Choroid plexus epithelial cell (primary cell): ENCODE measurements at places on chromosomes 3 and 15.

DNA sequence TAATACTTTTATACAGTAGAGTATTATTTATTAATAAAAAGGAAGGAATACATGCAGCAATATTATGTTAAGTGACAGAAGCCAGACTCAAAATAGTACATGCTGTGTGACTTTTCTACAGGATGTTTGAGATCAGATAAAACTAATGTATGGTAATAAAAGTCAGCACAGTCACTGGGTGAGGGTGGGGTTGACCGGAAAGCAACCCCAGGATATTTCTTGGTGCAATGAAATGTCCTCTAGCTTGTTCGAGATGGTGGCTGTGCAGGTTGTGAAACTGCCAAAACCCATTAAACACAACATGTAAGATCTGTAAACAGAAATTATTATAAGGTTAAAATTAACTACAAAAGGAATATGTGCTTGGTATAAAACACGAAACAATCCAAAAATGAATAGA is 20.8 kb upstream of the ALDH1L1 start:
- no peak for DNase-seq

GRCh38 chr15:59327942-59328341 is 44.7 kb downstream of the MYO1E start:
- no peak for DNase-seq

DNA sequence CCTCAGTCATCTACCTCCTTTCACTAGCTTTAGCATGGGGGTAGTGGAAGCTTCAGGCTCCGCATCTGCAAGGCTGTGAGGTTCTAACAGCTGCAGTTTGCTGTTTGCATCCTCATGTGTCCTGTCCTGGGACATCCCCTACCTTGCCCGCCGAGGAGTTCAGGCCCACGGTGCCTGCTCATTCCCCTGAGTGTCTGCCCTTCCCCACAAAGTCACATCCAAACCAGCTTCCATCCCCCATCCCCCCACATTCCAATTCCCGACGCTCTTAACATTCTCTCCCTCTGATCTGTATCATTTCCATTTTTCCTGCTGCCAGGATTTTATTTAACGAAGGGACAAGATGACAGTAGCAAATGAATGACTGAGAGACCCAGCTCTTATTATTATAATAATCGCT is 43.8 kb downstream of the HRH1 start:
- no peak for DNase-seq

GRCh38 chr3:175608356-175608755 is 749.2 kb downstream of the NAALADL2 start:
- DNase-seq, result no peak

DNA sequence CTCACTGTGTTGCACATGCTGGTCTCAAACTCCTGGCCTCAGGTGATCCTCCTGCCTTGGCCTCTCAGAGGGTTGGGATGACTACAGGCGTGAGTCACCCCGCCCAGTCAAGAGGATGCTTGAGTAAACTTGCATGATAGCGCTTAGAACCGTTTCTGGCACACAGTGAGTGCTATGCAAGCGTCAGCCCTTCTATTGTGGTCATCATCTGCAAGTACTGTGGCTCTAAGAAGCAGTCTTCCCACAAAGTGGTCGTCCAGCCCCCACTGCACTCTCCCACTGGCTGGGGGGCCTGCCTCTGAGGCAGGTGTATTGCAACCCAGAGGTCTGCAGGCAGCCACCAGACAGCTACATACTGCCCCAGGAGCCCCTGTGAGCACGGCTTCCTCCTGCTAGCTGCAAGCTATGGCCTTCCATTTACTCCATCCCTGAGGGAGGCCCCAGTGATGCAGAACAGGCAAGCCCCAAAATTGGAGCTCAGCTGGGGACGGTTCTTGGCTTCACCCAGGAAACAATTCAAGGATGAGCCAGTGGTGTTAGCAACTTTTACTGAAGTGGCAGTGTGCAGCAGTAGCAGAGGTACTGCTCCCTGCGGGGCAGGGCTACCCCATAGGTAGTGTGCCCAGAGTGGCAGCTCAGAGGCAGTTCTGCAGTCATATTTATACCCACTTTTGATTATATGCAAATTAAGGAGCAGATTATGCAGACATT is 95.4 kb downstream of the LSM3 start:
- DNase-seq, result no peak

DNA sequence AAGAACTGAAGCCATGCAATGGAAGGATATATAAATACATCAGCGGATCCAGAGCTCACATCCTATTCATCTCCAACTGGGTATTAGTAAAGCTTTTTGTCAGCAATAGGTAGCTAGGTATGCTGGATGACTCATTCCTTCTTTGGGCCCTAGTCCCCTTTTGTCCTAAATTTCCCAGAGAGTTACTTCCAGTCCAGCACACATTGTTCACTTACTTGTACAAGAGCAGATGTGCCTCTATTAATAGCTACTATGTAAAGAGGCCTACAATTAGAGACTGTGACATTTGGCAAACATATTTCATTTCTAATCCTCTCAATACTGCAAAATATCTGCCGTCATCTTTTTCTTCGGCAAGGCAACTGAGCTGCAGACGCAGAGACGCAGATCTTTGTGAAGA is 1.7 kb upstream of the SLC4A7 start:
- DNase-seq, result no peak
